ENCODE measurements at places on chromosomes 1 and 21. TPM values are rescaled to one million over a fixed set of nuclear protein-coding genes. Genes with fewer than 3 reads are reported as not detected.

OLFM3 gene
- 0.37 TPM for total RNA-seq

SYTL1 gene
- 15.6 TPM for total RNA-seq

SH2D1B gene
- 0.69 TPM for total RNA-seq

DENND1B gene
- total RNA-seq, result 25.7 TPM

ADORA3 gene
- 1.2 TPM for total RNA-seq

TFF1 gene
- 916 TPM for total RNA-seq

PTAFR gene
- total RNA-seq, result 2.2 TPM

ERICH3 gene
- 0.16 TPM for total RNA-seq

C8A gene
- total RNA-seq, result not detected

HSF2BP gene
- total RNA-seq, result not detected

DNA sequence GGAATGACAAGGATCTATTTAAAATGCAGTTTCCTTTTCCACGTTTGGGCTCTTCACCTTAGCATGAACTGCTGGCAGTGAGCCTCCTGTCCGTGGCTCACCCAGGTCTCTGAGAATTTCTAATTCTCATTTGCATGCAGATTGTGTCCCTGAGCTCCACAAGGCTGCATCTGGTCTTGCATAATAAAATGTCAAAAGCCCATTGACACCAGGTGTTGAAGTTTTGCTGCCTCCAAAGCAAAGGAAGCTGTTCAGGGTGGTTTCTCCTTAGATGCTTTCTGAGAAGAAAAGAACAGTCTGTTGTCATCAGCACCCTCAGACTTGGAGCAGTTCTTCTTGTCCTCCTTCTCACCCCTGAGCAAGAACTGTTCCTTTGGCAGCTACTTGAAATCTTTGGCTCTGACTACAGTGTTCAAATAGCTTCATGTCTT lies 433.1 kb upstream of the KAZN start:
- DNase-seq, result no peak

- no peak for DNase-seq
Measured at GRCh38 chr1:37922767-37923550, 23.9 kb downstream of the INPP5B start.

DNA sequence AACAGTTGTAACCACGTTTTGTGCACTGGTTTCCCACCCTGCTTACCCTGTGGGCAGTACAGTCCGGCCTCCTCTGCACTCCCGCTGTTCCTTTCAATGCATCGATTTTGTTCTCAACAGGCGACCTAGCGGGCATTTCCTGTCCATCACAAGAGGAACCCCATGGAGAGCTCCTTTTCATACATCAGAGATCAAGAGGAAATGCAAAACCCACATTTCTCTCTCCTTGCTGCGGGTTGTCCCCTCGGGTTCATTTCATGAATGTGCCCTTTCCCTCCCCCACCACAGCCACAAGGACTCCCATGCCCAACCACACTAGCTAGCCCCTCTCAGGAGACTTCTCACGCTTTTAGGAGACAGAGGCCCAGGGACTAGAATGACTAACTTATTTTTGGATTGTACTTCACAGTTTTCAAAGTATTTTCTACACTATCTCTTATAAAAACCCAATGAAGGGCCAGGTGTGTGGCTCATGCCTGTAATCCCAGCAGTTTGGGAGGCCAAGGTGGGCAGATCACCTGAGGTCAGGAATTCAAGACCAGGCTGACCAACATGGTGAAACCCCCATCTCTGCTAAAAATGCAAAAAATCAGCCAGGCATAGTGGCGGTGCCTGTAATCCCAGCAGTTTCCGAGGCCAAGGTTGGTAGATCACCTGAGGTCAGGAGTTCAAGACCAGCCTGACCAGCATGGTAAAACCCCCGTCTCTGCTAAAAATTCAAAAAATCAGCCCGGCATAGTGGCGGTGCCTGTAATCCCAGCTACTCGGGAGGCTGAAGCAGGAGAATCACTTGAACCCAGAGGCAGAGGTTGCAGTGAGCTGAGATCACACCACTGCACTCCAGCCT lies 18.4 kb downstream of the ATP1A4 start:
- DNase-seq, result no peak

DNA sequence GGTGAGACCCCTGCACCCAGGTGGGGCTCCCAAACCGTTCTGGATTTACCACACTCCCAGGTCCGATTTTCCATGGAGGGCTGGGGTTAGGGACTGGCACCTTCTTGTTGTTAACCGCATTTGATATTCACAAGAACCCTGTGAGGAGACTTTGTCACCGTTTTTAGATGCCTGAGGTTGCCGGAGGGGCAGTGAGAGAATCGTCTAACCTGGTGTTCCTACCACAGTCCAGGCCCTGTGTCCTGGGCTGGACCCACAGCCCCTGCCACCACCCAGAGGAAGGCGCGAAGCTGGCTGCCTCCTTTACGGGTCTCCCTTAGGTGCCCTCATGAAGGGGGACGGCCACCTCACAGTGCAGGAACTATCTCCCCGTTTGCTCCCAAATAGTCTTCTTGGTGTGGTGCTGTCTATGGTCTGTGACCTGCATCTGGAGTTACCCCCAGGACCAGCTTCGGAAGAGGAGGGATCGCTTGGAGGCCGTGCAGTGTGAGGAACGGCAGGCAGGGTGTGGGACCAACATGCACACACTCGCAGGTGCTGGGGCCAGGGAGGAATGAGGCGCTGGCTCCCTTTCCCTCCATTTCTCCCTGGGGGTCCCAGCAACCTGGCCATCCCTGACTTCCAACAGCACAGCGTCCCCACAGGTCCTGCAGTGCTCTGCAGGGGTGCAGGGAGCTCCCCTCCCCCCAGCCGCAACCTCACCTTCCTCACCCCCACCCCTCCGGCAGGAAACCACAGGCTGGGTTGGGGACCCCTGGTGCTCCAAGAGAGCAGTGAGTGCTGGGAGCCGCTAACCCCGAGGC lies 7.0 kb downstream of the SIM2 start:
- peak; percentile 13 for DNase-seq

DNA sequence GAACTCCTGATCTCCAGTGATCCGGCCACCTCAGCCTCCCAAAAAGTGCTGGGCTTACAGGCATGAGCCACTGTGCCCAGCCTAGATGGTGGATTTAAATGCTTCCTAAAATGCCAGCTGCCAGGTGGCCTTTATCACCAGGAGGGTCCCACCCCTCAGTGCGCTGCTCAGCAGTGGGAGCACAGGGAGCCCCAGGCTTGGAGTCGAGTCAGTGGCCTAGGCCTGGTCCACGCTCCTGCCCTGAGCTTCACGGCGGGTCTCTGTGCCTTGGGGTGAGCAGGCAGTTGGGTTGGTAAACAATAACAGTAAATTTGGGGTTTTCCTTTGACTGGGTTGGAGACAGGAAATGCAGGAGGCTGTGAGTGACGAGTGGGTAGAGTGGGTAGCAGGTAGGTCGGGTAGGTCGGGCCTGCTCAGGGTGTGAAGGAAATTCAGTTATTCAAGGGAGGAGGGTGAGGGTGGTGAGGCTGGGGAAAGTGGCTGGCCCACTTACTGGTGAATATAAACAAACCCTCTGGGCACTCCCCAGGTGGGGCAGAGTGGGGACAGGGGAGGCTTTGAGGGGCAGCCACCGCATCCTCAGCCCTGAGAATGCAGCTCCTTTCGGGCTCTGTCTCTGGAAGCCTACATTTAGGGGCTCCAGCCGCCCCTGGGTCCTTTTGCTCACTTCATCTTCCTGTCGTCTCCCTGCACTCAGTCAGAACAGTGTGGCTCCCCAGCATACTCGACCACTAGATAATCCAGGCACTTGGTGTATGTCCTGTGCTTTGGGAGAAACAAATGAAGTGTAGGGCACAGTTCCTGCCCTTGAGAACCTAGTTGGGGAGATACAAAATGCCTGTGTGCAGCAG lies 33.5 kb upstream of the IL19 start:
- no peak for DNase-seq

DNA sequence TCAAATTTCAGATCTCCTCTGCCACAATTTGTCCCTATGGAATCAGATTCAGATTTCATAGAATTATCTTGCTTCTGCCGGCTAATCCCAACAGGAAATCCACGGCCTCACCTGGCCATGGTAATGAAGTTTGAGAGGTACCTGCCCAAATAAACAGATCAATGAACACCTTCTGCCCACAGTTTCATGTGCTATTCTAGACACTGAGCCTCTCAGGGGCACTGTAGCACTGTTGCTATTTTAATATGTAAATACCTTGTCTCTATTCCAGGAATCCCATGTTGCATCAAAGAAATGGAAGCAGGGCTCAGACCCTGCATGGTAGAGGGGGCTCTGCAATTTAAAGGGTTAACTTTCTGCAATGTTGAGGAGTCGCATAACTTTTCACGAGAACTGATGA lies 593.1 kb downstream of the PTBP2 start:
- DNase-seq, result no peak

DNA sequence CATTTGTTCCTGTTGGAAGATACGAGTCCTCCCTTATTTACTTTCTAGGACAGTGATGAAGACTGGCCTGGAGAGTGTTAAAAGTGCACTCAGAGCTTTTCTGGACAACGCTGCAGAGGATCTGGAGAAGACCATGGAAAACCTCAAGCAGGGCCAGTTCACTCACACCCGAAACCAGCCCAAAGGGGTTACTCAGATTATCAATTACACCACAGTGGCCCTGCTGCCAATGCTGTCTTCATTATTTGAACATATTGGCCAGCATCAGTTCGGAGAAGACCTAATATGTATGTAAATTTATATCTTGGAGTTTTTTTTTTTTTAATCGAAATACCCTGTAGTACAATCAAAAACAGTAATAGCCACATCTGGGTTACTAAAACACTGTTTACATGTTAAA lies 190.5 kb downstream of the ZP4 start:
- no peak for DNase-seq

DNA sequence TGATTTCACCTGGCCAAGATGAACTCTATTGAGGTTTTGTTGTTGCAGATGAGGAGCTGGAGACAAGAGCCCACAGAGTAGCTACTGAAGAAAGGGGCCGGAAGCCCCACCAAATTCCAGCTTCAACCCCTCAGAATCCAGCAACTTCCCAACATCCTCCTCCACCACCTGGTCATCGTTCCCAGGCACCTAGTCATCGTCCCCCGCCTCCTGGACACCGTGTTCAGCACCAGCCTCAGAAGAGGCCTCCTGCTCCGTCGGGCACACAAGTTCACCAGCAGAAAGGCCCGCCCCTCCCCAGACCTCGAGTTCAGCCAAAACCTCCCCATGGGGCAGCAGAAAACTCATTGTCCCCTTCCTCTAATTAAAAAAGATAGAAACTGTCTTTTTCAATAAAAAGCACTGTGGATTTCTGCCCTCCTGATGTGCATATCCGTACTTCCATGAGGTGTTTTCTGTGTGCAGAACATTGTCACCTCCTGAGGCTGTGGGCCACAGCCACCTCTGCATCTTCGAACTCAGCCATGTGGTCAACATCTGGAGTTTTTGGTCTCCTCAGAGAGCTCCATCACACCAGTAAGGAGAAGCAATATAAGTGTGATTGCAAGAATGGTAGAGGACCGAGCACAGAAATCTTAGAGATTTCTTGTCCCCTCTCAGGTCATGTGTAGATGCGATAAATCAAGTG lies 14.3 kb downstream of the CD2 start:
- no peak for DNase-seq

- peak; percentile 96 for DNase-seq
Measured at GRCh38 chr1:37734629-37735591, 30.0 kb downstream of the EPHA10 start.

DNA sequence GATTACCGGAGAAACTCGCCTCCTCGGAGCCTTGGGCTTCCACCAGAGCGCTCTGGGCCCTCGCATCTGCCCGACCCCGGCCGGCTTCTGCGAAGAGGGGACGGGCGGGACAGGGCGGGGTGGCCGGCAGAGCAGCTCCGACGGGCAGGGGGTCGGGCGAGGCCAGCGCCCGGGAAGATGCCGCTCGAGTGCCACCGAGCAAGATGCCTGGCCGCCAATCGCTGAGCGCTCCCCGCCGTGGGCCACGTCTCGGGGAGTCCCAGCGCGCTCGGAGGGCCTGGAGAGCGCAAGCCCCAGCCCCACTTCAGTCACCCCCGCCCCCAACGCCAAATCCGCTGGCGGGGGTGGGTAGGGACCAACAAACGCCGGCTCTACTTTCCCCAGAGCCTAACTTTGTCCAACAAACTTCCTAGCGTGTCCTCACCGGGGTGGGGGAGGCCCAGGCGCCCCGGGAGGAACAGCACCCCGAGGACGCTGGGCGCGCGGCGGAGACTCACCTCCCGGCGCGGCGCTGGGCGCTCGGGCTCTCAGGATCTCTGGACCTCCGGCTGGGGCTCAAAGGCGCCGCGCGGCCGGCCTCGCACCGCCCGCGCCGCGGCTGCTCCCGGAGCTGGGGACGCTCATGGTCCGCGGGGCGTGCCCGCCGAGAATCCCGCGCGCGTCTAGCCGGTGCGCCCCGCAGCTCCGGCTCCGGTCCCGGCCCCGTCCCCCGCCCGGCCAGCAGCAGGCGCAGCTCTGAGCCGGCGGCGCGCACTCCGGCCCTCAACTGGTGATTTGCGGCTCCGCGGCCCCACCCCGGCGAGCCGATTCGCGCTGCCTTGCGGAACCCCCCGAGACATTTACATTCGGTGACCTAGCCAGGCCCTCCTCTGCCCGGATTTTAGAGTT lies at the start of gene BCAR3:
TSS of gene BCAR3 (minus strand) at position 737 of the 888 bp plus-strand sequence. CDS start 6,907 bp downstream, outside the sequence.
- DNase-seq, result peak; percentile 71

DNA sequence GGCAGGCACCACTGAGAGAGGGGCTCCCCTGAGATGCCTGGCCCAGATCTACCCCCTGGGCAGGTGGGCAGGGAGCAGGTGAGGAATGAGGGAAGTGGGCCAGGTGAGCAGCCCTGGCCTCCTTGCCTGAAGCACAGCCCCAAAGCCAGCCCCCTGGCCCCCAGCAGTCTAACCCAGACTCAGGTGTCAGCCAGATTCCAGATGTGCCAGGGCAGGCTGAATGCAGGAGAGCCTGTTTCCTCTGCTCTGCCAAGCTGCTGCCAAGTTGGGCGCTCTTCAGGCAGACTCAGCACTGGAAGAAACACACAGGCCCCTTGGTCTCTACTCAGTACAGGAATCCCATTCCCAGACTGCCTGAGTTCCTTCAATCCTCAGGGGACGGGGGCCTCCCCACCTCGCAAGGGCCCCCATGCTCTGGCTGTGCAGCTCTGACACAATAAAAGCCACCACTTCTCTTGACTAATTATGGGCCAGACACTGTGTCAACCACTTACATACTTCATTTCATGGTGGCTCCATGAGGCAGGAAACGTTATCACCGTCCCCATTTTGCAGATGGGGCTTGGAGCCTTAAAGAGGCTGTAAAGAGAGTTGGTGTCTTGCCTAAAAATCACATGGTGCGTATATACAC lies 20.4 kb downstream of the ARHGEF19 start:
- no peak for DNase-seq

GRCh38 chr1:31943546-31944184 lies 5.5 kb upstream of the PTP4A2 start:
- no peak for DNase-seq

DNA sequence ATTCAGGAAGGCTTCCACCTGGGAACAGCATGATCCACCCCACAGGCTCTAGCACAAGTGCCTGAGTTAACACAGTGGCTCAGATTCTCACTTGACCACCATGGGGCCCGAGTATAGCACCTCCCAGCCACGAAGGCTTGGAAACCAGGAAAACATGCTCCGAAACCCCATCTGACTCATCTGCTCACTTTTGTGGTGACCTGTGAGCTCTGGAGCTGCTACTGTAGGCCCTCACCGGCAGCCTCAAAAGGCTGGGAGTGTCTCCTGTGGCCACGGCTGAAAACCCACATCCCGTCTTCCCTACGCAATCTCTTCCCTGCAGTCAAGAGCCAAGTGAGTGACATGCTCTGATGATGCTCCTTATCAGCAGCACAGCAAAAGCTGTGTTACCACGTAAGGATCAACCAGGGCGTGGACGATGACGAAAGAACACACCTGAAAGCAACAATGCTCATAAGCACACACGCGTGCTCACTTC lies 81.4 kb downstream of the TGFBR3 start:
- no peak for DNase-seq

- DNase-seq, result no peak
Measured at GRCh38 chr21:42921927-42922326, 3.5 kb downstream of the ERVH48-1 start.

Measured in colonic mucosa (tissue), 4 donors.